ENCODE measurements at places on chromosomes 2 and 18.

GRCh38 chr18:3333056-3333720, 71.3 kb downstream of the MYL12B start:
- DNase-seq, result peak; percentile 67

GRCh38 chr2:160783474-160783873, 289.9 kb upstream of the RBMS1 start:
- DNase-seq, result no peak

DNA sequence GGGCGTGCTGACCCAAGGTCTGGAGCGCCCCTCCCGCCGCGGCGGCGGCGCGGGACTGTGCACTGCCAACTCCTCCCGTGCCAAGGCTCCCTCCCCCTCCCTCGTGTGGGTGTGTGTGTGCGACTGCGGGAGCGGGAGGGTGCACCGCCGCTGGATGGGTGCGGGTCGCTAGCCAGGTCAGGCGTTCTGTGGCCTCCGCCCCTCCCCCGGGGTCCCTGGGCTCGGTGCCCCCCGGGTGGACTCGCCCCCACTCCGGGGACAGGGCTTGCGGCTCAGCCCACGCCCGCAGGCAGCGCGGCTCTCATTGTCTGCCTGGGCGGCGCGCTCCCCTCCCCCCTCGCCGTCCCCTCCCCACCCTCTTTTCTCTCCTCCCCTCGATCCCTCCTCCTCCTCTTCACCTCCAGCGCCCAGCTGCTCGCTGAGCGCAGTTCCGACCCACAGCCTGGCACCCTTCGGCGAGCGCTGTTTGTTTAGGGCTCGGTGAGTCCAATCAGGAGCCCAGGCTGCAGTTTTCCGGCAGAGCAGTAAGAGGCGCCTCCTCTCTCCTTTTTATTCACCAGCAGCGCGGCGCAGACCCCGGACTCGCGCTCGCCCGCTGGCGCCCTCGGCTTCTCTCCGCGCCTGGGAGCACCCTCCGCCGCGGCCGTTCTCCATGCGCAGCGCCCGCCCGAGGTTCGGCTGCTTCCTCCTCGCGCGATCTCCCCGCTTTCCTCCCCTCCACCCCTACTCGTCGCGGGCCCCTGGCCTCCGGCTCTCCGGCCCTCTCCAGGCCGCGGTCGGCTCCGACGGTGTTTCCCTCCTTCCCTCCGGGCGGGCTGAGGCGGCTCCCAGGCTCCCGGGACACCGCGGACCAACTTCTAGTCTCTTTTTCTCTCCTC, at the start of gene GATA6:
Gene GATA6 (plus strand): TSS at position 579 of the 878 bp plus-strand sequence. CDS start 1,556 bp downstream, outside the sequence.
- DNase-seq, result peak; percentile 88

- no peak for DNase-seq
These were observed 131.2 kb downstream of the THADA start for GRCh38 chr2:43464590-43464989.

DNA sequence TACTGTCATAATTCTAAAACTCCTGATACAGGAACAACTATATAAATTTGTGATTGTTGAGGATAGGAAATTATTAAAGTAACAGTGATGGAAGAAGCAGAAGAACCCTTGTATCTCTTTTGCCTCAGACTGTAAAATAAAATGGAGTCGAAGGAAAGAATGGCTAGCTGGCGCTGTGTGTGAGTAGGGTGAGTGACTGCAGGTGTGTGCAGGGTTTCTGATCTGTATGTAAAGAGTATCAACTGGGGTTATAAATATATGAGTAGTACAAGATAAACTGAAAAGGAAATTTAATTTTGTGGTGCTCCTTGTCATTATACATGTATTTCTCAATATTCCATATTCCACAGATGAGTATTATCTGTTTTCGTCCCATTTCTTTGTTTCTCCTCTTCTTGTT, 15.2 kb downstream of the POLI start:
- no peak for DNase-seq

- DNase-seq, result peak; percentile 32
These were observed 102.6 kb downstream of the TNS1 start for GRCh38 chr2:217900010-217900779.

- peak; percentile 35 for DNase-seq
These were observed 35.9 kb downstream of the PTGR3 start for GRCh38 chr18:75173125-75173432.

Measured in GM23338 (cell line).